WTC11 (cell line): ENCODE measurements at places on chromosomes 11 and 22. TPM values are rescaled to one million over a fixed set of nuclear protein-coding genes. Genes with fewer than 3 reads are reported as not detected.

The CHADL gene
- 1.2 to 1.7 TPM (median 1.5 TPM) in 3 replicates for total RNA-seq

The GAB4 gene
- 0.09 to 0.16 TPM in 2 of 3 replicates, not detected in the other for total RNA-seq

The OR5B12 gene
- total RNA-seq = not detected in 3 replicates

The OR51I2 gene
- not detected in 3 replicates for total RNA-seq

The IGLL5 gene
- not detected in 3 replicates for total RNA-seq

The GGT5 gene
- total RNA-seq = 0.09 to 0.32 TPM (median 0.20 TPM) in 3 replicates

The RIMBP3C gene
- total RNA-seq = 0.21 to 0.44 TPM in 2 of 3 replicates, not detected in the other

The SLC5A1 gene
- not detected in 3 replicates for total RNA-seq

The WNT11 gene
- total RNA-seq = 0.32 to 0.89 TPM (median 0.79 TPM) in 3 replicates

The MFRP gene
- total RNA-seq = not detected in 3 replicates

The OR5P2 gene
- not detected in 3 replicates for total RNA-seq

The CAPN1 gene
- total RNA-seq = 204 to 257 TPM (median 218 TPM) in 3 replicates

The SLCO2B1 gene
- total RNA-seq = 0.57 to 0.92 TPM (median 0.60 TPM) in 3 replicates

The EXPH5 gene
- total RNA-seq = 8.1 to 11.2 TPM (median 9.2 TPM) in 3 replicates

The SEPTIN3 gene
- total RNA-seq = 19.5 to 25.3 TPM (median 24.0 TPM) in 3 replicates

The TNNT3 gene
- total RNA-seq = not detected in 3 replicates

The SLC25A1 gene
- total RNA-seq = 201 to 213 TPM (median 204 TPM) in 3 replicates

The GNAZ gene
- total RNA-seq = 9.9 to 11.4 TPM (median 11.0 TPM) in 3 replicates

The RTCB gene
- total RNA-seq = 99.9 to 106 TPM (median 100 TPM) in 3 replicates

The CADM1 gene
- 26.8 to 27.3 TPM (median 27.0 TPM) in 3 replicates for total RNA-seq

The DEFB131B gene
- total RNA-seq = not detected in 3 replicates

The TYMP gene
- 1.2 to 1.8 TPM (median 1.5 TPM) in 3 replicates for total RNA-seq

The NAALAD2 gene
- total RNA-seq = 3.7 to 6.0 TPM (median 5.5 TPM) in 3 replicates

The TRIM66 gene
- 5.6 to 8.0 TPM (median 7.8 TPM) in 3 replicates for total RNA-seq

The RBMXL2 gene
- total RNA-seq = not detected in 3 replicates

The PTPN5 gene
- 4.5 to 7.4 TPM (median 6.7 TPM) in 3 replicates for total RNA-seq

The PHLDB1 gene
- 70.4 to 83.1 TPM (median 71.5 TPM) in 3 replicates for total RNA-seq

The PATE4 gene
- not detected in 3 replicates for total RNA-seq

The B4GAT1 gene
- total RNA-seq = 34.1 to 37.0 TPM (median 36.3 TPM) in 3 replicates

The PHOX2A gene
- total RNA-seq = 1.3 to 1.6 TPM (median 1.3 TPM) in 3 replicates

The FGF4 gene
- total RNA-seq = 3.2 to 5.9 TPM (median 3.3 TPM) in 3 replicates

The IL10RA gene
- 0.41 to 0.74 TPM (median 0.71 TPM) in 3 replicates for total RNA-seq

The CXCR5 gene
- 0.07 TPM in 1 of 3 replicates, not detected in the others for total RNA-seq

The SYT7 gene
- 12.5 to 18.9 TPM (median 18.2 TPM) in 3 replicates for total RNA-seq

The PDHX gene
- 39.1 to 43.4 TPM (median 40.9 TPM) in 3 replicates for total RNA-seq

The HYOU1 gene
- 212 to 276 TPM (median 218 TPM) in 3 replicates for total RNA-seq

The B3GAT3 gene
- 41.2 to 43.9 TPM (median 43.3 TPM) in 3 replicates for total RNA-seq

The RHOD gene
- total RNA-seq = 13.1 to 16.3 TPM (median 15.9 TPM) in 3 replicates

The TLCD5 gene
- 8.2 to 10.2 TPM (median 8.3 TPM) in 3 replicates for total RNA-seq

The OR56A1 gene
- 0.14 to 0.35 TPM (median 0.14 TPM) in 3 replicates for total RNA-seq

The RCOR2 gene
- total RNA-seq = 77.4 to 98.3 TPM (median 92.0 TPM) in 3 replicates

The NXPE2 gene
- not detected in 3 replicates for total RNA-seq

The MS4A6A gene
- total RNA-seq = 0.16 to 0.39 TPM in 2 of 3 replicates, not detected in the other

The MYRF gene
- total RNA-seq = 4.9 to 5.9 TPM (median 5.2 TPM) in 3 replicates

The OR2AG1 gene
- total RNA-seq = not detected in 3 replicates

The SAA4 gene
- total RNA-seq = 0.44 to 0.50 TPM in 2 of 3 replicates, not detected in the other

The ROM1 gene
- 0.78 to 1.6 TPM (median 0.94 TPM) in 3 replicates for total RNA-seq

The ZBED5 gene
- total RNA-seq = 44.9 to 49.5 TPM (median 48.7 TPM) in 3 replicates

The RIN1 gene
- total RNA-seq = 4.7 to 5.5 TPM (median 5.0 TPM) in 3 replicates

The SLC25A45 gene
- 1.5 to 2.5 TPM (median 1.7 TPM) in 3 replicates for total RNA-seq

The VPREB3 gene
- total RNA-seq = 0.81 to 1.3 TPM (median 0.87 TPM) in 3 replicates

The ANO1 gene
- total RNA-seq = 4.1 to 5.0 TPM (median 4.7 TPM) in 3 replicates

The RAB36 gene
- 0.89 to 1.8 TPM (median 1.1 TPM) in 3 replicates for total RNA-seq

The DEUP1 gene
- total RNA-seq = 0.16 to 0.53 TPM (median 0.44 TPM) in 3 replicates

The EPS8L2 gene
- total RNA-seq = 49.9 to 56.3 TPM (median 51.6 TPM) in 3 replicates

The MRPL16 gene
- total RNA-seq = 78.9 to 85.6 TPM (median 83.9 TPM) in 3 replicates

The HTR3A gene
- 4.1 to 6.0 TPM (median 5.0 TPM) in 3 replicates for total RNA-seq
